ENCODE measurements at places on chromosomes 4 and X.

DNA sequence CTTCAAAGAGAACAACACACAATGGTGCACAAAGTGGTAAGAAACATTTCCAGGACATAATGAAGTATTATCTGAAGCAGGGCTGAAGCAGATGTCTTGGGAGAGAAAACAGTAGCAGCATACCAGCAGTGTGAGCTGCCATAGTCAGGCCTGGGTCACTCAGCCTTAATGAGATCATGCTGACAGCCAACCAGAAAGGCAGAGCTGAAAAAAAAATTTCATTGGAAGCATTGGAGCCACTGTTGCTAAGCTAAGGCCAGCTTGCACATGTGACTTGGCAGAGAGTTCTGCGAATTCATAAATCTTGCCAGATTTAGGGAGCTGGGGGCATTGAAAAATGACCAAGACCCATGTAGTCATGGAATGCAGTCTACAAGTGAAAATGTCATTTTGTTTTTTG lies 444.0 kb upstream of the PITX2 start:
- DNase-seq: no peak

- DNase-seq: no peak
These were observed 25.9 kb downstream of the PKD2 start for GRCh38 chr4:88033309-88033708.

- no peak for DNase-seq
These were observed 31.5 kb downstream of the DCTD start for GRCh38 chr4:182885738-182886077.

DNA sequence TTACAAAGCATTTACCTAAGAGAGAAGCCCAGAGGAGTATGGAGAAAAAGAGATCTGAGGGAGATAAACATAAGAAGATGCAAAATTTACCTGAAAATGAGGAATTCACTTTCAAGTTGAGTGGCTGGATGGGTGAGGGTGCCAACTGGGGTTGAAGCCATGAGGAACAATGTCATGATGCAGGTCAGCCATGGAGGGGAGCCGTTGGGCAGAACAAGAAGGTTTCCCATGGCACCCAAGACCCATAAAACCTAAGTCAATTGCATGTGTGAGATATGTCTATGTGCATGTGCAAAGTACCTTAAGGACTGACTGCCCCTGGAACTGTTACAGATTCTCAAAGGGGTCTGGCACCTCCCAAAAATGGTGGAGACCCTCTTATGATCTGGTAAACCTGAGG lies 46.6 kb upstream of the PRRG1 start:
- no peak for DNase-seq

- no peak for DNase-seq
These were observed 25.1 kb downstream of the HDX start for GRCh38 chrX:84477114-84477513.

GRCh38 chr4:105965183-105965800 lies 70.0 kb downstream of the NPNT start:
- no peak for DNase-seq

All from activated gamma-delta T cell treated with anti-CD3 and anti-CD28 coated beads, Interleukin-2, amount 50 U/mL, for 16 hours (primary cell).